M059J (cell line): ENCODE measurements at places on chromosomes 4 and X. TPM values are rescaled to one million over a fixed set of nuclear protein-coding genes. Genes with fewer than 3 reads are reported as not detected.

DNA sequence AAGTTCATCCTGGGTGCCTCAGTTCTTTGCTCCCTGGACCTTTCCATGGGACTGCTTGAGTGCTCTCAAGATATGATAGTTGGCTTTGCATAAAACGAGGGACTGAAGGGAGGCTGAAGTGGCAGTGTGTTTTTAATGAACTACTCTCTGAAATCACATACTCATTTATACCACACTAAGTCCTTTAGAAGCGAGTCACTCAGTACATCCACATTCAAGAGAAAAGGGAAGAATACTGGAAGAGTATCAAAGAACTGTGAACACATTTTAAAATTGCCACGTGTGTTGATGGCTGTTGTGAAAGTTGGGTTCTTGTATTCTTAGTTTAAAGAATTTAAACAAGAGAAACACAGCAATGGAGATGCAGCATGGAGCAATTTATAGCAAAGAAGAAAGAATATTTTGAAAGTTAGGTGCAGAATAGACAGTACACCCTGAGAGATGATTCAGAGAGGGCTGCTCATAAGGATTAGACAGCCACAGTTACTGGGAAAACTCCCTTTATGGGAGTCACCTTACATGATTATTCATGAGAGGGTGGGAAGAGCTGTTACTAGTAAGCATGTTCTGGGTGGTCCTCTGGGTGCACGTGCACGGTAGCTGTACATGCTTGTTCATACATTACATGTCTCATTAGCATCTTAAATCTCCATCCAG, 380.7 kb downstream of the ADGRL3 start:
- no peak for DNase-seq

DNA sequence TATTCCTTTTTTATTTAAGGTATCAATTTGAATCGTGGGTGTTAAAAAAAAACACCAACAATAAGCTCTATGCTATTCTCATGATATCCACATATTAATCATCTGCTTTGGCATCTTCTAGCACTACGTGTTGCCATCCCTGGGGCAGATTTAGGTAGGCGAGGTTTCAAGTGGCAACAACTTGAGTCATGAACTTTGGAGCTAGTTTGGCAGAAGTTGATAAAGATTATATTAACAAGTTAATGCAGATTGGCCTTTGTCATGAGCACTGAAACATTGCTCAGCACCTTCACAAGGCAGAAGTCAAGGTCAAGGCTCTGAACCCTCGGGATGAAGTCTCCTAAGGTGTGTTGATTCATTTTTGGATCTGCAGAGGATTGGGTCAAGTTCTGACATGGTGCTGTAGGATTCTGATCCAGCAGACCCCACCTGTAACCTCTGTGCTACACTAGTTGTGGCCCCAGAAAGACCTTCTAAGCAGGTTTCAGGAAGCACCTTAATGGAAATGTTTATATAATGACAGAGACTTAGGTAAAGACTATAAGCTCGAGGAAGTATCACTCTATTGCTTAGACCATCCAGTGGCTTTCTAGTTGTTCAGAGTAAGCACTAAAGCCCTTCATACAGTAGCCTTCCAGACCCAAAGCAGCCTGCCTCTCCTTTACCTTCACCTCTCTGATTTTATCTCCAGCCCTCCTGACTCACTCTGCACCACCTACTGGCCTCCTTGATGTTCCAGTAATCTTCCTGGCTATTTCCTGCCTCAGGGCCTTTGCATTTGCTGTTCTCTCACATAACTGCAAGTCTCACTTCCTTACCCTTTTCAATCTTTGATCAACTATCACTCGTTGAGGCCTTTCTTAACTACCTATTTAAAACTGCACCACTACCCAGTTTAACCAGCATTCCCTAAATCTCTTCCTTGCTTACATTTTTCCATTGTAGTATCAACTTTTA, 117.0 kb upstream of the SLC4A4 start:
- peak; percentile 62 for DNase-seq

GRCh38 chr4:167606551-167606950, 372.3 kb upstream of the SPOCK3 start:
- no peak for DNase-seq

- DNase-seq = peak; percentile 3
These were observed 78.5 kb downstream of the SCLT1 start for GRCh38 chr4:129014566-129015509.

DNA sequence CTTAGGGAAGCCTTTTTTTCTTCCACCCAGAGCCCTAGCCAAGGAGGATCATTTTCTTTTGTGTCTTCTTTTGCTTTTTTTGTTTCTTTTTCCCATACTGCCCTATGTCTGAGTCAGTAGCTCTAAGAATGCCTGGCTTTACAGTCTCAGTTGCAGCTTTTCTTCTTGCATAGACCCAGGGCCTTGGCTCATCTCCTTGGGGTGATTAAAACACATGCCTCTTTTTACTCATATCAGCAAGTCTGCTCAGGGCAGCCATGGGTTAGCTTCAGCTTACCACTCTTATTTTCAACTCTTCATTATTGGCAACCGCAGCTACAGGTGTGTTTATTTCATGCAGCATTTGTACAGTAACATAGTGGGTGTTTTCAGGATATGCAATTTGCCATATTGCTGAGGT, 196.5 kb downstream of the STK32B start:
- DNase-seq = no peak

GRCh38 chr4:100422894-100423293, 94.9 kb downstream of the EMCN start:
- DNase-seq = no peak

GRCh38 chr4:120718979-120719566, 203.5 kb downstream of the PRDM5 start:
- DNase-seq = peak; percentile 29

Gene BMP3
- not detected in 2 replicates for total RNA-seq

Gene GNRHR
- total RNA-seq = not detected in 2 replicates
